ENCODE measurements at places on chromosomes 13 and 19.
A peak's percentile ranks its signal among the peaks of the same experiment; 100 is the strongest.

DNA sequence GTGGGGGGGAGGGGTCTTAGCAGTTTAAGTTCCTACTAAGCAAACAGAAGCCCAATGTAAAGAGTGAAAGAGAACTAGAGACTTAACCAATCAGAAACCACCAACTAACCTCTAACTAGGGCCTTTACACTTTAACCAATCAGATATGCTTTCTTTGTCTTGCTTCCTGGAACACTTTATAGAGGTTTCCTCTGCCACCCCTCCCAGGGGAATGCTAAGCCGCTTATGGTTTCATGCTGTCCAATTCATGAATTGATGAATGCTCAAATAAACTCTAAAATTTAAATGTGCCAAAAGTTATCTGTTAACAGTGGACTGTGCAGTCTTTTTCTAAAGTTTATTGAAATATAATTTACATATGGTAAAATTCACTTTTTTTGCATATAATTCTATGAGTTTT is 33.9 kb upstream of the LATS2 start:
- no peak for DNase-seq

- DNase-seq = peak; percentile 68
Measured at GRCh38 chr19:49889687-49890348, 6.9 kb downstream of the IL4I1 start.

DNA sequence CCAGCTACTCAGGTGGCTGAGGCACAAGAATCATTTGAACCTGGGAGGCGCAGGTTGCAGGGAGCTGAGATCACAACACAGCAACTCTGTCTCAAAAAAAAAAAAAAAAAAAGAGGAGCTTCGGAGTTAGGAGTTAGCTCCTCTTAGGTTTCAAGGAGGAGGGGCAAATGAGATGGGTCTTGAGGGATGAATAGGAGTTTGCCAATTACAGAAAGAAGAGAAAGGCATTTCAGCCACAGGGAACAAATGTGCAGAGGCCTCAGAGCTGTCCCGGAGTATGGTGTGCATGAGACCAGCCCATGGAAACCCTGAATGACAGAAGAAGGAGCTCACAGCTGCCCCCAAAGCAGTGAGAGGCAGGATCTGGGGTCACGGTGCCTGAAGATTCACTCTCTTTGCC is 24.6 kb downstream of the TLE2 start:
- DNase-seq = no peak

DNA sequence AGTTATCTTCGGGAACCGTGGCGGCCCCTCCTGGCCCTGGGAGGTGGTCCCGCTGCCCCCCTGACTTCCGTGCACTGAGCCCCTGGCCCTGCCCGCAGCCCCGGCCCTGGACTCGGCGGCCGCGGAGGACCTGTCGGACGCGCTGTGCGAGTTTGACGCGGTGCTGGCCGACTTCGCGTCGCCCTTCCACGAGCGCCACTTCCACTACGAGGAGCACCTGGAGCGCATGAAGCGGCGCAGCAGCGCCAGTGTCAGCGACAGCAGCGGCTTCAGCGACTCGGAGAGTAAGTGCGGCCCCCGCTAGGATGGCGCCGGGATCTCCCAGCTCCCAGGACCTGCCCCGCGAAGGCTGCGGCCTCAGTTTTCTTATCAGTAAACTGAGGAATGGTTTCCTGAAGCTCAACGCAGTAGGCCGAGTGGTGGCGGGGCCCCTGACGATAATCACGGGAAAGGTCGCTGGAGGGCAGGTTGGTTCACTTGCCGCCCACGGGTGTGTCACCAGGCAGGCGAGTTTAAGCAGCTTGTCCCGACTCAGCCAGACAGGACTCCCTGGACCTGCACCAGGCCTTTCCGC is 924 bp downstream of the RGCC start:
- peak; percentile 44 for DNase-seq

DNA sequence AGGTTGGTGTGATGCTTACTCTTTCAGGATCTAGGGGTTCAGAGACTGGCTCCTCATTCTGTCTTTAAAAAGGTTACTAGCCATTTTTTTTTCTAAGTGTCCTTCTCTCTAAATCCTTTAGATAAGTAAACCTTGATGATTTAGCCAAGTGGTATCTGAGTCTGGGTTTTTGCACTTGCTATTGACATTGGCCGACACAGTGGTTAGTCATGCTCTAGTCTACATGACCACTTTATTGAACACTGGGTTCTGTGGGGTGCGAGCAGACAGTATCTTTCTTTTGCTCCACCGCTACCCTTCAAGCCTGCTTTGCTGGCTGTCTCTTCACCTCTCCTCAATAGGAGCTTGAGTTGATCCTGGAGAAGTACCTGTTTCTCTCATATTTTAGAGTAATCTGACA is 6.2 kb upstream of the NUP58 start:
- DNase-seq = peak; percentile 25

GRCh38 chr19:39736088-39736487 is 1.7 kb downstream of the CLC start:
- no peak for DNase-seq

GRCh38 chr13:112784811-112785482 is 95.1 kb downstream of the ATP11A start:
- DNase-seq = no peak

DNA sequence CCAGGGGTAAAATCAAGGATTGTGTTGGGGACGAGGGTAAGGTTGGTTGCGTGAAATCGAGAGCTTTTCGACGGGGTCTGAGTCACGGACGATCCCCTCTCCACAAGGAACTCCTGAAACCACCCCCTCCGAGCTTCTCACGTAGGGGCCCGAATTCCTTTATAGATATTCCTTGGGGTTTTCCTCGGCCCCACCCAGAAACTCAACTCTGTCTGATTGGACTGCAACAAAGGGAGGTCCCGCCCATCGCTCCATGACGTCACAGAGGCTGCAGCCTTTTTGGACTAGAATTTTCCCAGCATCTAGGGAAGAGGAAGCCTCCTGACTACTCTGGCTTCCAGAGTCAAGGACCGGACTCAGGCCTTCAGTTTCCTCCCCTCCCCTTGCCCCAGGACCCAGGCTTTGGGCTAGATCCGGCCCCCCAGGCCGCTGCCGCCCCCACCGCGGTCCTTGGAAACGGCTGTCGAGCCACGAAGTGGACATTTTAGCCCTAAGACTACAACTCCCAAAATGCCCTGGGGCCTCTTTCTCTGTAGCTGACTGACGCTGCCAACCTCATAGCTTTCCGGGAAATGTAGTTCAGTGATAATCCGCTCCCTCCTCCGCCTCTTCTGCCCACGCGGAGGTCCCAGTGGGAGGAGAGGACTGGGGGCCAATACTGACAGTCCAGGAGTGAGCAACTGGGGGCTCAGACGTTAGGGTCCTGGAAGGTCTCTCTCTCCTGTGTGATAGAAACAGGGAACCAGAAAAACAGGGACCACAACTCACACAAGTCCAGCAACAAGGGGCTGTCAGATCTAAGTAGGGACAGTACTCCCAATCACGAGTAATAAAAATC is at the start of gene IZUMO1:
Gene IZUMO1, minus strand, starts transcription at position 172 of the 838 bp plus-strand sequence. CDS start 1,050 bp downstream, outside the sequence.
- DNase-seq = peak; percentile 89

DNA sequence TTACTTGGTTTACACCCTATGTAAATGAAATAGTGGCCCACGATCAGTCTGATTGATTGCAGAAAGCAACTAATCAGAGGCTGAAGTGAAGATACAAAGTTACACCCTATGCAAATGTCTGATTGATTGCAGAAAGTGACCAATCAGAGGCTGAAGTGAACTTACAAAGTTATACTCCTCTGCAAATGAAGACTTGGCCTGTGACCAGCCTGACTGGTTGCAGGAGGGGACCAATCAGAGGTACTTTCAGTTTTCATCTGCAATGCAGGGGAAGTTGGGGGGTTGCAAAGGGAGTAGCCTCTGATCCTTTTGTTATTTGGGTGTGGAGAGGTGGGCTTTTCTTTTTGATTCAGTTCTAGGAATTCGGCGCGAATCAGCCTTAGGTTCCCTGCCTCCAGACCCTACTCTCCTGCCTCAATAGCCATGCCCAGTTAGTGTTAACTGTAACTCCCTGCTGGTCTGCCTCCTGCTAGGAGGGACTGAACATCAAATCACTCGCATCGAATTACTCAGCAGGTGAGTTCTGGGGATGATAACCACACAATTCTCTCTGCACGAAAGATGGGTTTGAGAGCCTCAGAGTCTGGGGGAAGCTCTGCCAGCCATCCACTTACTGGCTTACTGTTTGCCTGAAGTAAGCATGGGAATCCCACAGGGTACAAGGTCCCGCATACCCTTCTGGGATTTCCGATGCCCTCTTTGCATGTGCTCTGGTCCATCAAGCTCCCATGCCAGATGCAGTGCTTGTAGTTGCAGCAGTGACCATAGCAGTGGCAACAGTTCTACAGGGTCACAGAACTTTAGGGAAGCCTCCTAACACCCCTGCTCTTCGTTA is 7.5 kb downstream of the ARL11 start:
- no peak for DNase-seq

GRCh38 chr19:7914598-7915045 is at the start of gene TGFBR3L:
Gene TGFBR3L (plus strand): TSS chr19:7914830.
- DNase-seq = no peak

DNA sequence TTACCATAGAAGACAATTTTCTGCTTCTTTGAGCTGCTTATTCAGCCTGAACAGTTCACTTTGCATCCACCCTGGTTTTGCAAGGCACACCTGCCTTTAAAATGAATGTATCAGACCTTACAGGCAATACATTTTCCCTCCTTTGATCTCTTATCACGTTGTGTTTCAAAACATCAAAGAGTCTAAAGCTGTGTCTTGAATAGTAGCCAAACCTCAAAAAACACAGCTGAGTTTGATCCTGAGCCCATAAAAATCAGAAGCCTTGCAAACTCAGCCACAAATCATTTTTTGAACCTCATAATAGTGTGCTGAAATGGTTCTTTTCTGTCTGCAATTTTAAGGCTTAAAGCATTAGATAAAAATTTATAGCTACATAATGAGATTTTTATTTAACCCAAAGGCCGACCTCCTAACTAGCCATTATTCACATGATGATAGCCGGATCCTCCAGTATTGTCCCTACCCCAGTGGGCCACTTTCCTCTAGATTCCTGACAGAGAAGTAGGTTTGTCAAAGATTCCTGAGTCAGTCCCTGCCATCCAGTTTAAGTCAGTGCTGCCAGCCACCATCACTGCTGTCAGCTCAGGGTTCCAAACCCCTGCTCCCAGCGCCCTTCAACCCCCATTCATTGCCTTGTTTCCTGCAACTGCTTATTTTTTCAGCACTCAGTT is 71.8 kb downstream of the CAB39L start:
- DNase-seq = no peak

DNA sequence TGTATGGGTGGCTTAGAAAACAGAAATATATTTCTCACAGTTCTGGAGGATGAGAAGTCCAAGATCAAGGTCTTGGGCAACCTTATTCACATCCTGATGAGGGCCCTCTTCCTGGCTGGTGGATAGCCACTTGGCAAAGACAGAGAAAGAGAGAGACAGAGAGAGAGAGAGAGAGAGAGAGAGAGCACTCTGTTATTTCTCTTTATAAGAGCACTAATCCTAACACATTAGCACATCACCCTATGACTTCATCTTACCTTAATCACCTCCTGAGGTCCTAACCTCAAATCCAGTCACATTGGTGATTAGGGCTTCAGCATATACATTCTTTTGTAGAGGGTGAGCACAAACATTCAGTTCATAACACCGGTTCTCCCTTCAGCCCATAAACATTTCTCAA is 430.3 kb downstream of the EFNB2 start:
- DNase-seq = no peak
